ENCODE measurements at places on chromosomes 6 and 20.
A peak's percentile ranks its signal among the peaks of the same experiment; 100 is the strongest.

GRCh38 chr6:33008944-33009861, at the start of gene HLA-DOA:
TSS of gene HLA-DOA (minus strand) at chr6:33009591.
- DNase-seq, result peak; percentile 22

DNA sequence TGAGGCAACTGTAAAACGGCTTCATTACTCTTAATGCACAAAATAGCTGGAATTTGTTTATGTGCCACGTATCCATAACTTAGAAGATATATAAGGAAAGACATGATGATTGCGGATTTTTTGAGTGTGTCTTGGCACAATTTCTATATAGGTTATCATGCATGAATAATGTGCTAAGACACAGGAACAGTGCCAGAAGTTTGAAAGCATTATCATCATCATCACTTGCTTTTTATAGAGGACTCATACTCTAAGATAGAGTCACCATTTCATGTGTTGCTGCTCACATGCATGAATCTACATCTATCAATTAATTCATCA, 113.4 kb downstream of the ELOVL4 start:
- peak; percentile 75 for DNase-seq

DNA sequence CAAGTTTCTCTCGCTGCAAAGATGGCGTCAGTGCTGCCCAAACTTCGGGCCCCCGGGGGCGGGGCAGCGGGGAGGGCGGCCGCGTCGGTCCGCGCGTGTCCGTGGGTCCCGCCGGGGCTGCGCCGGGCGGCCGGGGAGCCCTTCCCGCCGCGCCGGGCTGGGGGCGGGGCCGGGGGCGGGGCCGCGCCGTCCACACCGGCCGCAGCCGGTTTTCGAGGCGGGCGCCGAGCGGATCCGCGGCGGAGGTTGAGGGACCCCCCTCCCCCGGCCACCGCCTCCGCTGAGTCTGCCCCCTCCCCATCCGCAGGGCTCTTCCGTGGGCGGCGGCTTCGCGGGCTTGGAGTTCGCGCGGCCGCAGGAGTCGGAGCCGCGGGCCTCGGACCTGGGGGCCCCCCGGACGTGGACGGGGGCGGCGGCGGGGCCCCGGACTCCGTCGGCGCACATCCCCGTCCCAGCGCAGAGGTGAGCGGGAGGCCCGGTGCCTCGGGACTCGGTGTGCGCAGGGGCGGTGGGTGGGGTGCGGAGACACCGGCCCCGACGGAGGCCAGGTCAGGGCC, 572 bp downstream of the SLC2A4RG start:
- DNase-seq, result peak; percentile 45

- no peak for DNase-seq
Observed at GRCh38 chr6:138334963-138335362, 42.7 kb upstream of the SMIM28 start.

- peak; percentile 4 for DNase-seq
Observed at GRCh38 chr20:46406986-46407670, 713 bp upstream of the ELMO2 start.

- no peak for DNase-seq
Observed at GRCh38 chr6:14146506-14147096, 29.0 kb downstream of the CD83 start.

DNA sequence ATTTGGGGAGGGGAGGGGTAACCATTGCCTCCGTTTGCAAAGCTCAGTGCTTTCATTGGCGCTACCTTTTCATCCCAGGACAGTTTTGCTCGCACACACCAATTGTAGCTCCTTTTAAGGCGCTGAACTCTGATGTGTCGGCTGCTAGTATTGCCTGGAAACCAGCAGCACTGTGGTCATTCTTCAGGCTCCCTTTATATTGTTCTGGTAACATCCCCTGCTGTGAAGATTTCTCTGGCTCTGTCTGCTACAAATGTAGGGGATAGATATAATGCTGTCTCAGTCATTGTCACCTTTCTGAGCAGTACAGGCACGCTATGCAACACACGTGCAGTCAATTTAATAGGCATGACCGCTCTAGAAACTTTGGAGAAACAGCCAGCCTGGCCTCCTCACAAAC, 172.9 kb upstream of the SASH1 start:
- no peak for DNase-seq

All from fibroblast of skin of abdomen (primary cell).